ENCODE measurements at places on chromosomes 2 and 18.
A peak's percentile ranks its signal among the peaks of the same experiment; 100 is the strongest.

- DNase-seq: no peak
Observed at GRCh38 chr2:72538486-72538885, 287.3 kb downstream of the EXOC6B start.

- no peak for DNase-seq
Observed at GRCh38 chr2:40803900-40804299, 352.0 kb upstream of the SLC8A1 start.

GRCh38 chr2:155442755-155443372, 744.4 kb downstream of the KCNJ3 start:
- DNase-seq: no peak

DNA sequence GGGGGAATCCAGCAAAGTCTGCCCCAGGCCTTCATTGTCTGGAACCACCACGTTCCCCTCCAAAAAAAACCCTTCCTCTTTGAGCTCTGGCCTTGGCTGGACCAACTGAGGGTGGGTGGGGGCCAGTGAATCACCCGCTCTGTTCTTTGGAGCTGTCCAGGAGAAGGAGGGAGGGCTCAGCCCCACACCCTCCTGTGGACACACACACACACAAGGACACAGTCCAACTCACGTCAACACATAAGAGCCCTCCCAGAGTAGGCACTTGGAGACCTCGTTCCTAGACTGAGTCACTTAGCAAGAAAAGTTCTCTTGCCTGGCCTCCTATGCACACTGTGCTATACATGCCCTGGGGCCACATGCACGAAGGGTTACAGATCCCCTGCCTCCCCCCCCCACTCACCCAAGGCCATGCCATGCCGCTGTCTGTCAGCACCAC, 1.2 kb upstream of the TNS1 start:
- DNase-seq: no peak

GRCh38 chr2:48045613-48046012, 139.3 kb upstream of the FBXO11 start:
- DNase-seq: no peak

- DNase-seq: no peak
Observed at GRCh38 chr2:85195956-85196355, 62.8 kb downstream of the TCF7L1 start.

DNA sequence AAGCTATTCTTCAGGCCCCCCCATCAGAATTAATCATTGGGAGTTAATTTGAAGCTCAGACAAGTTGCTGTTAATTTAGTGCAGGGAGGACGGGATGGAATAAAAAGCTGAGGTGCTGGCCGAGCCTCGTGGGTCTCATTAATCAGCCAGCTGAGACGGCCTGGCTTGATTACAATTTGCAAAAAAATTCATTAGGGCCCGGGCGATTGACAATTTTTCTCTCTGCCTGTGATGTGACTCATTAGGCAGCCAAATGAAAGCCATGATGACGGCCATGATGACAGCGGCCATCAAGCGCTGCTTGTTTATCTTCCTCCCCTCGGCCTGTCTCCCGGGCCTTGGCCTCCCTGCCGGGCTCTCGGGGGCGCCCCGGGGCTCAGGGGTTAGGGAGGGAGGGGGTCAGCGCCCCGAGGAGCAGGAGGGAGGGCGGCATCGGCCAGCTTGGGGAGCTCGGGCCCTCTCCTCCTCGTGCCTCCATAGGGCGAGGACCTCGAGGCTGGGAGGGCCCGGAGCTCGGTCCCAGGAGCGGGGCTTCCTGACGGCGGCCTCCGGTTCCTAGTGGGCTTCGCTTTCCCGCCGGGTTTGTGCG, 5.2 kb downstream of the GBX2 start:
- DNase-seq: no peak

- no peak for DNase-seq
Observed at GRCh38 chr2:179654806-179655205, 206.6 kb downstream of the ZNF385B start.

GRCh38 chr2:96540136-96540535, 3.6 kb downstream of the ARID5A start:
- DNase-seq: no peak

DNA sequence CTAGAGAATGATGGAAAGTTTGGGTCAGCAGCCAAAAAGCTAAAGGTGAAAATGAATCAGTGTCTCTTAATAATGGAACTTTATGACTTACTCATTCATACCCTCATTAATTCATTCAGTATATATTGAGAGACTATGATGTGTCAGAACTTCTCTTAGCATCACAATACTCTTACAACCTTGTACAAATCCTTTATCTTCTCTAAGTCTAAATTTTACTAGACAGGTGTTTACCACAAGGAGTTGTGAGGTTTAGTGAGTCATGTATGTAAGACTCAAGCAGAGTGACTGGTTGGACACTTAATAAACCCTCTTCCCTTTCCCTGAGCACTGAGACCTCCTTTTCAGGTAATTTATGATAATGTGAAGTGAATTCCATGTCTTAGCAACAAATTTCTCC, 129.6 kb downstream of the PPP1R1C start:
- DNase-seq: no peak

DNA sequence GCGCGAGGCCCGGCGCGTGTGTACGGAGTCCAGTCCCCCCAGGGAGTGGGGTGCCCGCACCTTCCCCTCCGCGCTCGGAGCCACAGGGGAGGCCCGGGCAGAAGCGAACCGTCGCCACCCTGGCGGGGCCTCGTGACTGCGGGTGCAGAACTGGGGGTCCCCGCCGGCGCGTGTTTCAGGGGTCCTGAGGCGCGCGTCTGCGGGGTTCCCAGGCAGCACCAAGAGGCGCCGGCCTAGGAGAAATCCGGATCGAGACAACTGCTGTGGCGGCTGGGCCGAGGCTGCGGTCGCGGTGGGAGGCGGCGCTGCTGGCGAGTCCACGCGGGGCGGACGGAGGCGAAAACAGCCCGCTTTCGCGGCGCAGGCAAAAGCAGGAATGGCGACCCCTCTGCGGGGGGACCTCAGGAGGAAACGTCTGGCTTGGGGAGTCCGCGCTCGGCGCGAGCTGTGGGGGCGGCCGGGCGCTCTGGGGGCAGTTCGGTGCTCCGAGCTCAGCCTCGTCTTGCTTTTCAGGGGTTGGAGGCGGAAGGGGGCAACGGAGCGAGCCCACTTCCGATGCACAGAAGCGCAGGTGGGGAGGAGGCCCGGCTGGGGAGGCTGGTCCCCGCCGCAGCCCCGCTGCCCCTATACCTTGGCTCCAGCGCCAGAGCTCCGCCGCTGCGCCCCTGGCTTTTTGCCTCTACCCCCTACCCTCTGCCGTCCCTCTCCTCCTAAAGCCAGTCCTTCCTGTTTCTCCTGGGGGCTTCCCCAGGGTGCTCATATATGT, 81.5 kb upstream of the LDLRAD4 start:
- no peak for DNase-seq

DNA sequence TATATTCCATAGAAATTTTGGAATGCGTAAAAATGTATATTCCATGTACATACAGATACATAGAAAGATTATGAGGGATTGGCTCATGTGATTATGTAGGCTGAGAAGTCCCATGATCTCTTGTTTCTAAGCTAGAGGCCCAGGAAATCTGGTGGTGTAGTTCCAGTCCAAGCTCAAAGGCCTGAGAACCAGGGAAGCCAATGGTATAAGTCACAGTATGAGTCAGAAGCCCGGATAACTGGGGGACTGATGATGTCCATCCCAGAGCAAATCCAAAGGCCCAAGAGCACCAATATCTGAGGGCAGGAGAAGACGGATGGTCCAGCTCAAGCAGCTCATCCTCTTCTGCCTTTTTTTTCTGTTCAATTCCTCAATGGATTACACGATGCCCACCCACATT, 385.0 kb upstream of the KLHL29 start:
- DNase-seq: no peak

- no peak for DNase-seq
Observed at GRCh38 chr2:216056739-216057138, 24.9 kb downstream of the PECR start.

- DNase-seq: peak; percentile 69
Observed at GRCh38 chr2:168434146-168434545, 21.9 kb upstream of the CERS6 start.

DNA sequence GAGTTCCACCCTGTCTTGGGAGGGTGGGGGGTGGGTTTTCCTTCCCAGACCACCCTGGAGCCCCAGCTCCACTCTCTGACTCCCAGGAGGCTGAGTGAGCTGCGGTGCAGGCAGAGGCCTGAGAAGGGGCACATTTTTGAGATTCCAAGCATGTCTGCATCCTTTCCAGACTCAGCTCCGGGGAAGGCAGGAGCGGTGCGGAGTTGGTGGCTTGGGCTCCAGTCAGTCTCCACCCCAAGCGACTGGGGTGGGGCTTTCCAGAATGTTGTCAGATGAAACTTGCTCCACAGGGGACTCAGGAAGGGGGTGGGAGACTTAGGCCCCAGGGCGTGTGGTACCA, 44.2 kb upstream of the HS6ST1 start:
- no peak for DNase-seq

GRCh38 chr2:113218283-113219091, 44.7 kb downstream of the PSD4 start:
- no peak for DNase-seq

GRCh38 chr2:56014046-56014730, 90.6 kb upstream of the EFEMP1 start:
- DNase-seq: peak; percentile 61

- no peak for DNase-seq
Observed at GRCh38 chr2:137115081-137115794, 349.9 kb downstream of the THSD7B start.

GRCh38 chr2:51997571-51997970, 965.6 kb upstream of the NRXN1 start:
- no peak for DNase-seq

GRCh38 chr2:71711133-71711855, 257.9 kb downstream of the DYSF start:
- no peak for DNase-seq

GRCh38 chr2:74735009-74735408, 81.0 kb downstream of the SEMA4F start:
- no peak for DNase-seq
